ENCODE measurements at places on chromosomes 6 and 20.

- no peak for DNase-seq
Observed at GRCh38 chr6:90978046-90978445, 391.2 kb upstream of the MAP3K7 start.

DNA sequence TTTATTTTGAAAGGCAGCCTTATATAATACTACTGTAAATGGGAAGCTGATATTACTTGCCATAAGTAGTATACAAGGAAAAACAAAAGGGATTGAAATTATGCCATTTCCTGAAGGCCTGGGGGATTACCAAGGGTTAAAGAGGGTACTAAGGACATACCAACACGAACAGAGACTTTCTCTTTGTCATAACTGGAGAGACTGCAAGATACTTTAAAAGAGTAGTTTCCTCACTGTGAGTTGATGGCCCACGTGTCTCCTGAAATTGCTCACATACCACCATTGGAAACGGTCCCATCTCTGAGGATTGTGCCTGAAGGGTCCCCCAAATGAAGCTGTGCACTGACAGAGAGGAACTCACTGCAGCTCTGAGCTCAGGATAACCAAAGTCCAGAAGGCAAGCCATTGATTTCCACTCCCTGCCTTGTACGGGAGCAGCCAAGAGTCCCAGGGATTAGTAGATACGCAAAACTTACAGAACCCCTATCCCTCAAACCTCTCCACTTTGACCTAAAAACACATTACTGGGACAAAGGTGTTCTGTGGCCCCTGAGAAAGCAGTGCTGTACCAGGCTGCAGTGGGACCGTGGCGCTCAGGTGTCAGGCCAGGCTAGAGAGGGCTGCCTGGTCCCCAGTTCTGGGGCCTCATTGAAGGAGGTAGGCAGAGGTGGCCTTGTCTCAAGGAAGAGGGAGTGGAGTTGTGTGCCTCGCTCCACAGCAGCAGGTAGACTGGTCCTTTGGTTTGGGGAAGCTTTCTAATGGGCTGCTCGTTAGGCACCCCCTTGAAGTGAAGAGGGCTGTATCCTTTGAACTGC lies 15.2 kb downstream of the PSMG4 start:
- DNase-seq: no peak

DNA sequence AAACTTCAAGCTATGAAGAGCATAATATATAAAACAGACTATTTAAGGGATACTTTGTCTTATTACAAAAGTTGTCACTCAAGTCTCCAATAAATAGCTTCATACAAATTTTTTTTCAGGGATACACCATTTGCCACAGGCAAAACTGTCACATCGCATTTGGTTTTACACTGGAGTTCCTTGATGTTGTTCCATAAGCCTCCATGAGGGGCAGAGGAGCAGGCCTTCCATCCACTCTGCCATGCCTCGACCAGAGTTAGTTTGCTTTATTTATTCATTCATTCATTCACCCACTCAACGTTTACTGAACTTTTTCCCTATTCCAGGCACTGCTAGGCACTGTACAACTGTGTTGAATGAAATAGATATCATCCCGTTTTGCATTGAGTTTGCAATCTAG lies 246.6 kb downstream of the PHF3 start:
- no peak for DNase-seq

GRCh38 chr6:153849072-153849779 lies 189.8 kb upstream of the OPRM1 start:
- DNase-seq: peak; percentile 38

DNA sequence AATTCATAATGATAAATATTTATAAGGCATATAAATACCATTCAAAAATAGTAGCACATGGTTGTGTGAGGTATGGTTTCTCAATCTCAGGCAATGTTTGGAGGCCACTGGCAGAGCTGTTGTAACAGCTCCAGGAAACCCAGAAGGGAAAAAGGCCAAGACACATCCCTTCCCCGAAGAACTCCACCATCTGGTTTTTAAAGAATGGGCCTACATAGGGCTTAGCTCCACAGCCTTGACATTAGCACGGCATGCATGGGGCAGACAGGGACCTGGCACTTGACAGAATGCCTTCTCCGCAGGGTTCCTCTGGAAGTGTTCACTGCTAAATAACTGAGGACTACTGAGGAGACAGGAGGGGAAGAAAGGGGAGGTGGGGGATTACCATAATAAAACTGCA lies 16.1 kb upstream of the FOXO3 start:
- peak; percentile 74 for DNase-seq

GRCh38 chr6:16511040-16511660 lies 250.1 kb downstream of the ATXN1 start:
- peak; percentile 68 for DNase-seq

DNA sequence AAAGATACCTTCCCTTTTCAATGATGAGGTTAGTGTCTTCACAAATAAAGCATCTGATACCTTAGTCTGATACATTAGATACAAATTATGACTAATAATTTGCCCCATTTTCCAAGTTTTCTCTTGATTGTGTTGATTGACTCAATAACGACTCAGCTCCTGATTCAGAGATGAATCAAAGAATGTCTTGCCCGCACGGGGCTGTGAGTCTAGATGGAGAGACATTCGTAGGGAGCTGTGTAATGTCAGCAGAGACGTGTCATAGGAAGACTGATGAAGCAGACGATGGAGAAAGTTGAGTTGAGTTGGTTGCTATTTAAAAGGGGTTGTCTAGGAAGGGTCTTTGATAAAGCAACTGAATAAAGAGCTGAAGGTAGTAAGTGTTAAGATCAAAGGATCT lies 78.2 kb downstream of the TSHZ2 start:
- DNase-seq: no peak

DNA sequence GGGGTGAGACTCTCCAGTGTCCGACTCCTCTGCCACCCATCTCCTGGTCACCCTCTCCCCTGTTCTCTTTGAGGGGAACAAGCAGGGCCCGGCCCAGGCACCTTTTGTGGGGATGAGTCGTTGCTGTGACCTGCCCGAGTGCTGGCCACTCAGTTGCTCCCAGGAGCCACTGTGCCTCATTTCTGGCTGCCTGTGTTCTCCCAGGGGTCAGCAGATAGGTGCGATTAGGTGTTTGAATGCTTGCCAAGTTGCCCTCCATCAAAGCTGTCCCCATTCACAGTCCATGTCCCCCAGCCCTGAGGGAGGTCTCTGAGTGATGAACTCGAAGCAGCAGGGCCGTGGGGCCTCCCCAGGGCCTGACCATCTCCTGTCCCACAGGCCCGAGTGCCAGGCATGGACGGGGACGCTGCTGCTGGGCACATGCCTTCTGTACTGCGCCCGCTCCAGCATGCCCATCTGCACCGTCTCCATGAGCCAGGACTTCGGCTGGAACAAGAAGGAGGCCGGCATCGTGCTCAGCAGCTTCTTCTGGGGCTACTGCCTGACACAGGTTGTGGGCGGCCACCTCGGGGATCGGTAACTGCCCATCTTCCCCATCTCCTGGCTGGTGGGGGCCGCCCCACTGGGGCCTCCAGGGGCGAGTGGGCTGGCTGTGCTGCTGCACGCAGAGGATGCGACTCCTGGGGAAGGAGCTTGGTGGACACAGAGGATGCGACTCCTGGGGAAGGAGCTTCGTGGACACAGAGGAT lies 4.1 kb downstream of the SLC17A9 start:
- DNase-seq: no peak

DNA sequence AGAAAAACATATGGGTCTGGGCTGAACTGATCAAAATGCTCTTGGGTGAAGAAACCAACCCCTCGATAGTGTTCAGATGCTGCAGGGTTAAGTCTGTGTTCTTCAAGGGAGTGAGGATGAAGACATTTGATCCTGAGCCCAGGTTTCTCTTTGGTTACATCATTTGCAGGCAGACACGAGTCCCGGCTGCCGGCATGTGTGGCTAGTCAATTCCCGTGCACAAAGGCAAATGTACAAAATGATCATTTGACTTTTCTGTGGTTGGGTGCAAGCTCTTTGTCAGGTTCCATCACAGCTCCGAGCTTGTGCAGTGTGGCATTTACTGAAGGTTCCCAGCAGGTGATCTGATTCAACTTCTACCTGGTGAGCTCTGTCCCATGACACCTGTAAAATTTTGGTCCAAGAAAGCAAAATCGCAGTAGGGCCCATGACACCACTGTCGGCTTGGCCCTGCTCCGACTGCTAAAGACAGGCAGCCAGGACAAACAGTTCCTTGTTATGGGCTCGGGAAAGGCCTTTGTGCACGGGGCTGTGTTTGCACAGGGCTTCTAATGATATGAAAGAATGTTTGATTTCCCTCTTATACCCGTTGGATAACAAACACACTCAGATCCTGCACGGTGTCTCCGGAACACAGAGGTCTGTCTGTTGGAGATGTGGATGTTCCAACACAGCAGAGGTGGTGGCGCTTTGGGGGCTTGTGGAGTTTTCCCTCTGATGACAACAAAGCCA lies 46.9 kb downstream of the GJA10 start:
- no peak for DNase-seq

DNA sequence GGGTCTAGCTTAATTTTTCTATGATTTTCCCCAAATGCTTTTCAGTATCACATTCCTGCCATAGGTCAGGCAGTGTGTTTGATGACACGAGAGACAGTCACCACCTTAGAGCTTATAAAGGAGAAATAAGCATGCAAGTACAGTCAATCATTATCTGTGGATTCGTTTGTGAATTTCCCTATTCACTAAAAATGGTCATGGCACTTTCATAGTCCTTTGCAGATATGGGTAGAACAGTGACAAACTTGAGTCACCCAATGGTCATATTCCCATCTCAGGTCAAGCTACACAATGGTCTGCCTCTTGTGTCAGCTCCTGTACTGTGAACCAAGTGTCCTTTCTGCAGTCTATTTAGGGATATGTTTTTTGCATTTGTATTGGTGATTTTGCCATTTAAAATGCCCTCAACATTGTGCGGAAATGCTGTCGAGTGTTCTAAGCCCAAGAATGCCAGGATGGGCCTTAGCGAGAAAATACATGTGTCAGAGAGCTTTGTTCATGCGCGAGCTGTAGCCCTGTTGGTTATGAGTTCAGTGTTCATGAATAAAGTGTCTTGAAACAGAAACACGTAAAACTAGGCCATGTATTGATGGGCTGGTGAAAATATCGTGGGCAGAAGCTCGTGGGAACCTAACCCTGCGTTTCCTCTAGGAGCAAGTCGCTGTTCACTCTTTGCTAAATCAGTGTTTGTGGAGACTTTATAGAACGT lies 19.8 kb downstream of the SUMO4 start:
- no peak for DNase-seq
